Stimulated activated CD4-positive, alpha-beta T cell treated with anti-CD3 and anti-CD28 coated beads, Interleukin-15, amount 100 ng/mL, for 1 hour (primary cell): ENCODE measurements at places on chromosomes 4 and X.

DNA sequence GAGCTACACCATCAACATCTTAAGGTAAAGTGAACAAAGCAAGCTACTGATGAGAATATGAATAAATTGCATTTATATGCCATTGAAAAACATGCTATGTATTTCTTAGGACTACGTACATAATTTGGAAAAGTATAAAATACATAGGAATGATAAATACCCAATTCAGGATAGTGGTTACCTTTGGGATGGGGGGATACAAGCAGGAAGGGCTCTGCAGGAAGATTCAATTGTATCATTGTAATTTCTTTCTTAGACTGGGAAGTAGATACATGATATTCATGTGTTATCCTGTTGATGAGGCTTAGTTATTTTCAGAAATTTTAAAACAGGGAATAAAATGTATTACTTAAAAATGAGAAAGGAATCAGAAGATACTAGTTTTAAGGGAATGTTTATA lies 43.4 kb downstream of the TRAPPC11 start:
- no peak for DNase-seq

DNA sequence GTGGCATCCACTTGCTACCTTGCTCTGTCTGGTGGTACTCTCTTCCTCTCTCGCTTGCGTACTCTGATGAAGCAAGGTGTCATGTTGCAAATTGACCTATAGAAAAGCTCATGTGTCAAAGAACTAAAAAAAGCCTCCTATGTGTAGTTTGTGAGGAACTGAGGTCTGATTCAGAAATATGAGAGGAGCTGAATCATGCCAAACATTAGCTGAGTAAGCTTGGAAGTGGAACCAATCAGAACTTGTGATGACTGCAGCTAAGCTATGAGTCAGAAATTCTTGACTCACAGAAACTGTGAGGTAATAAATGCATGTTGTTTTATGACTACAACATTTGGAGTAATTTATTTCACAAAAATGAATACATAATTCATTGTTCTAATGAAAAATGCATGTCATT lies 2138.8 kb downstream of the PCDH7 start:
- DNase-seq: no peak

DNA sequence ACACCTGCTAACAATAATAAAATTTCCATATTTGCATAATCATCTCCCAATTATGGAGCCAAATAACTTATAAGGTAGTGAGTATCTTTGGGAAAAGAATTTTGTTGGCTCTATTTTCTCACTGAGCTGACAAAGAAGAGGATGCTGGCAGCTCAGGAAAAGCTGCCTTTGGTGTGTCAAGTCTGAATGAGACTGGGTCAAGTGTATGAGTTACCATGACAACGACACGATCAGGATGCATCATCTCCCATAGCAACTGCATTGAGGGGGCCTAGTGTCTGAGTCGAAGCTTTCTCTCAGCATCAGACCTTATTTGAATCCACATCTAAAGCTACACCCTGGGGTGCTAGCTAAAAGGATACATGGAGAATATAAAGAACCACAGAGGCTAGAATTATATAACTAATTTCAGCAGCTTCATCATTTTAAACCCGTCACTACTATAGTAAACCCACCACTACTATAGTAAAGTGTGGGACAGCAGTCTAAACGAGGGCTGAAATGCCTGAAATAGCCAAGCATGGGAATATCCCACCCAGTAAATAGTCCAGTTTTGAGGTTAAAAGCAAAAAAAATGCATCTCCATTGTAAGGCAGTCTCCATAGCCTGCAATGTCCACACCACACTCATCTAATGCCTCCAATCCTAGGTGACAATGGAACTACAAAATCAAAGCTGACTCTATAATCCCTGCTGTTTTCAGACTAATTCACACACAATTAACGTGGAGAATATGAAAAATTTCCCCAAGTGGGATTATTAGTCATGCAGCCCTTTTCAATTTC lies 16.0 kb downstream of the GSPT2 start:
- DNase-seq: no peak

DNA sequence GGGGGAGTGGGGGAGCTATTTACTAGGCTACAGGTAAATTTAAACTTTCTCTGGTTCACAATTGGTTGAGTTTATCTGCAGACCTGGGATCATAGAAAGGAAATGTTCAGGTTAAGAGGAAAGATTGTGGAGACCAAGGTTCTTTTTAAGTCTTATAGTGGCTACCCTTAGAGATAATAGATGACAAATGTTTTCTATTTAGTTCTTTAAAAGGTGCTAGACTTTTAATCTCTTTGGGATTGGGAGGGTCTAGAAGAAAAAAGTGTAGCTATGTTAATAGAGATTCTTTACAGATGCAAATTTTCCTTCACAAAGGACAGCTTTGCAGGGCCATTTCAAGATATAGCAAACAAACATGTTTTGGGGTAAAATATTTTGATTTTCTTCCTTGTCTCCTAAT lies 76.0 kb downstream of the TEX13C start:
- no peak for DNase-seq

- DNase-seq: no peak
These were observed 2759.2 kb downstream of the ARAP2 start for GRCh38 chr4:33485111-33485510.

GRCh38 chr4:187798385-187798784 lies 197.2 kb upstream of the ZFP42 start:
- DNase-seq: no peak

DNA sequence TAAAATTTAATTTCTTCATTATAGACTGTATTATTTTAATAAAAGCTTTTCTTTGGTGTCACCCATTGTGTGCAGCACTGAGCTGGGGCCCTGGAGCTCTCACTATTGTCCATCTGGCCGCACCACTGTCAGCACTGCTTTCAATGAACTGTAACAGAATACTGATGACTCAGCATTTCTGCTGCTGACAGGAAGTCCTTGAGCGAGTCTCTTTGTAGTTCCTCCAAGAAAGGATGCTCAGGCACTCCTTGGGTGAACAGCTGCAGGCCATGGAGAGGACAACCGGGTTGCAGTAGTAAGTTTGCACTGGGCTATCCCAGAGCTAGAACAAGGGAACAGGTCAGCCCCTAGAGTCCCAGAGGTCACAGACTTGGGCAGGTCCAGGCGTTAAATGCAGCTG lies 81.6 kb downstream of the SORBS2 start:
- DNase-seq: no peak

DNA sequence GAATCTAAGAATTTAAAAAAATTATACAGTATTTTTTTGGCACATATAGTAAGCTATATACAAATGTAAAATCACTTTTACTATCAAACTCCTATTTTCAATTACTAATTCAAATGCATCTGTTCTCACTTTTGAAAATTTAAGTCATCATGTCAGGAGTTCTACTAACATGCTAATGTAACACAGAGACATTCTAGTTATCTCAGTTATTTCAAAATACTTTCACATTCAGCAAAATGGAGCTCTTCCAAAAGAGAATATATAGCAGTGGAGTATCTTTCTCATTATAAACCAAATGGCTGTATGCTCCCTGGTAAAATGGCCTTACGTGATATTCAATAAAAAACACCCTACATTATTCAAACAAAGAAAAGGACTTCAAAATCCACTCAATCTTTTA lies 42.3 kb downstream of the RFC1 start:
- no peak for DNase-seq

DNA sequence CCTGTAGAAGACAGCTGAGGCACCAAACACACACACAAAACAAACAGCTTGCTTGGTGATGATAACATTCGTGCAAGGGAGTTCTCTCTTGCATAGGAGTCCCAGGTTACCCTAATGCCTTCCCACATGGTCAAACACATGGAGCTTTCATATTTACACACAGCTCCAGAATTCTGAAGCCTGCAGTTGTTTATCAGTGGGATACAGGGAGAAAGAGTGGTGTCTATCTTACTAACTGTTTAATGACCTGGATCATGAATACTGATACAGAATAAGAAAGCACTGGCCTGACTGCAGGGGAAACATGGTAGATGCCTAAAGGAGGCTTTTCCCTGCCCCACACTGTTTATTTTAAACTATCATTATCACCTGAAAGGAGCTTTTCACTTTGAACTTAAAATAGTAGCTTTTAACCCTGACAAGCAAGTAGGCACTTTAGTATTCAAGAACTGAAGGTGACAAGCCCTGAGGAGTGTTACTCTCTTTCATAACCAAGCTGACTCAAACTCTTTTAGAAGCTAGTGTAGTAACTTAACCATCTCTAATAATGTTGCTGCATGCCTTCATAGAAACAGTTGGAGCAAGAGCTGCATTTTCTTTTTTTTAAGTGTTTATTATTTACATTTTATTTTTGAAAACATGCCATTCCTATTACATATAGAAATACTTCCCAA lies 15.6 kb downstream of the TET2 start:
- DNase-seq: no peak

DNA sequence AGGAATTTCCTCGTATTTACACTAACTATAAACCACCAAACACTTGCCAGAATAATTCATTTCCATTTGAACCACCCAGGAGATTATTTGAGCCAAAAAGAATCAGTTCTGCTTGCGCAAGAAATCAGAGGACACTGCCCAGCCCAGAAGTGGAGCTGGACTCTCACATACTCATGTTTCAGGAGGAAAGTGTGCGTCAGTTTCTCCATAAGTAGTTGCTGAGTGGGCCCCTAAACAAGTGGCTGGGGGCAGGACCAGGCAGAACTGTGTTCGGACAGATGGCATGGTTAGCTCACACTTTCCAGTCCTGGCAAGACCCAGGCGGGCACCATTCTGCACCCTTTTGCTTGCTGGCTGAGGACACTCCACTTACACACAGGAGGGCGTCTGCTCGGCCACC lies 38.8 kb downstream of the BTC start:
- DNase-seq: no peak

- no peak for DNase-seq
These were observed 31.5 kb upstream of the GLRA3 start for GRCh38 chr4:174860588-174860987.

DNA sequence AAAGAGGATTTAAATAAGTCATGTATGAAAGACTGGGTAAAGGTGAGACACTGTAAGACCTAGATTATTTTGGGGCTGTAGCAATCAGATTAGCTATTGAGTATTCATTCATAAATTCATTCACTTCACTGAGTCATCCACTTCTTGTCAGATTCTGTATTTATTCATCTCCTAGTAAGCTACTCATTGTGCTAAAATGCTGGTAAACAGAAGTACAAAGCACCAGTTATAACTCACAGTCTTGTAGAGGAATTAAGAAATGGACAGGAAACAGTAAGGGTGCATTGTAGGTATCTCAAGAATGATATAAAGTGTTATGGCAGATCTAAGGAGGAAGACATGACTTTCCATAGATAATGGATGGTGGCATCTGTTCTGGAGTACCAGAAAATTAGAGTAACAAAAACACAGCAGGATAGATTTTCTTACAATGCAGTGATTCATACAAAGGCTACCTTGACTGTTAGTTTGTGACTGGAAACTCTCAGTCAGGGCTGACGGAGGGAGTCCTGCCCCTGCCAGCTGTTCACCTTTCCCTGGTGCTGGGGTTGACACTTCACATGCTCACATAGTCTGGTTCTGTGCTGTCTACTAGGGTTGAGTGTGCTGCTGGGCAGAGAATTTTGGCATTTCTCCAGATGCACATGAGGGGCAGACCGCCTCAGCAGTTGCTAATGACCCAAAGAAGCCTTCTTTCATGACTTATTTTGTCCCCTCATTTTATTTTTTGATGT lies 26.5 kb upstream of the HAND2 start:
- no peak for DNase-seq

- DNase-seq: no peak
These were observed 185.5 kb upstream of the RBPJ start for GRCh38 chr4:26135331-26135730.

- DNase-seq: no peak
These were observed 147.0 kb downstream of the AFAP1 start for GRCh38 chr4:7792616-7793015.

DNA sequence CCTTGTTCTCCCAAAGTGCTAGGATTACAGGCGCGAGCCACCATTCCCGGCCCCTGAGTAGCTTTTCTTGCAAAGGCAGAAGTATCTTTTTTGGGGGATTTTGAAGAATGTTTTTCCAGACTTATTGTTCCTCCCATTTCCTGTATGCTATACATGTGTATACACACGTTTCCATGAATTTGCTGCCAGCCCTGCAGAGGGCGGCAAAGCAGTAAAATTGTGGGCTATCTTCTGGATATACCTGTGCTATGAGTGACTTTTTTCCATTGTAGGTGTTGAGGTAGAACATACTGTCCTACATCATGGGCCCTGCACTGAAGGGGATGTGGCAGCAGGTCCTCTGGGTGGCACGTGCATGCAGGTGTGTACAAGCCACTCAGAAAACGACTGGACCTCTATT lies 16.9 kb upstream of the MED28 start:
- DNase-seq: no peak
